GM23338 (cell line): ENCODE measurements at places on chromosomes 5 and 9. TPM values are rescaled to one million over a fixed set of nuclear protein-coding genes. Genes with fewer than 3 reads are reported as not detected.

GRCh38 chr9:120363697-120364096 is 216.3 kb downstream of the CDK5RAP2 start:
- H3K4me3 ChIP-seq, result no peak overlapping the region
- no peaks in the 10 kb centered on the region for H3K4me1 ChIP-seq
- no peak overlapping the region for H3K27ac ChIP-seq
- DNase-seq, result no peak
- no peaks in the 10 kb centered on the region for H3K27me3 ChIP-seq

Gene SLC22A5
- 1.7 and 1.9 TPM in 2 replicates for polyA plus RNA-seq

DNA sequence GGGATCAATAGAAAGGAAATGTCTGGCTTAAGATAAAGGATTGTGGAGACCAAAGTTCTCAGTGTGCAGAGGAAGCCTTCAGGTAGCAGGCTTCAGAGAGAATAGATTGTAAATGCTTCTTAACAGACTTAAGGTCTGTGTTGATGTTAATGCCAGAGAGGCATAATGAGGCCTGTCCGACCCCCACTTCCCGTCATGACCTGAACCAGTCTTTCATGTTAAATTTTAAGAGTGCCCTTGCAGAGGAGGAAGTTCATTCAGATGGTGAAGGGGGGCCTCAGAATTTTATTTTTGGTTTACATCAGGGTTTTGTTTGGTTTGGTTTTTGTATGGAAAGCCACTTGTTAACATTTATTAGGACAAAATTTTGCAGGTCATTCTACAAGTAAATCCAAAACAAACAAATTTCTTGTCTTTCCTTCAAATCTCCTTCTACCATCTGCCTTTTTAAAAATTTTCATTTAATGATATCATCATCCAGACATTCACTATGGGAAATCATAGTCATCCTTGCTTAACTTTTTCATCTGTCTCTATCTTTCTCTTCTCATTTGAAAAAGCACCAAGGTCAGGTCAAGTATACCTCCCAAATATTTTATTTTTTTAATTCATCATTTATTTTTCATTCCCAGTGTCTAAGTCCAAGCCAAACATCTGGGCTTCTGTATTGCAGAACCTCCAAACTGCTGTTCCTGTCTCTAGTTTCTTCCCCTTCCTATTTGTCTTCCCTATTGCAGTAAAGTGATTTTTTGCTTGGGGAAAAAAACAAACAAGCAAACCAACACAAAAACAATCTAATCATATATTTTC is 6.9 kb upstream of the ABCA1 start:
- DNase-seq, result no peak
- no peak overlapping the region for H3K4me3 ChIP-seq
- H3K27ac ChIP-seq, result no peak overlapping the region
- H3K36me3 ChIP-seq, result no peaks in the 10 kb centered on the region

GRCh38 chr9:100322954-100323536 is 29.7 kb downstream of the TEX10 start:
- no peak overlapping the region for H3K4me3 ChIP-seq
- H3K4me1 ChIP-seq, result no peaks in the 10 kb centered on the region
- H3K36me3 ChIP-seq, result peaks cover 49% of the 10 kb centered on the region
- H3K27ac ChIP-seq, result peak overlapping the region; percentile 16; the same call in 1 of the 2 replicates
- peak; percentile 70 for DNase-seq

DNA sequence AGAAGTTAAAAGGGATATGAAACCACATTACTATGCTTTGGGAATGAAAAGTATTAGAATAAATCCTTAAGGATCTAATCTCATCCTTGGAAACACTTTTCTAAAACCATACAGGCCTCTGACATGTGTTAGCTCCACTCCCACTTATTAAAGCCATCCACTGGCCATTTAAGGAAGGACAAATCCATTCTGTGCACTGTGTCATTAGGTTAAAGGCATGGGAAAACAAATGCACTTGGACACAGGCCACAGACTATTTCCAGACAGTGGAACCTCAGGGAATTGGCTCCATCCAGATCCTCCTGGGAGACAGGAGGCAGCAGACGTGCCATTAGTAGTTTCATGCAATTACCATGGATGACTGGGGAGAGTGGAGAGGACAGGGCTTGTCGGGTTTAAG is 454.9 kb downstream of the ENC1 start:
- H3K36me3 ChIP-seq, result no peaks in the 10 kb centered on the region
- H3K27me3 ChIP-seq, result no peaks in the 10 kb centered on the region
- no peak overlapping the region for H3K4me3 ChIP-seq
- H3K4me1 ChIP-seq, result no peaks in the 10 kb centered on the region
- no peak overlapping the region for H3K27ac ChIP-seq
- no peak for DNase-seq

- H3K4me1 ChIP-seq, result peaks cover 17% of the 10 kb centered on the region
- no peaks in the 10 kb centered on the region for H3K27me3 ChIP-seq
- no peaks in the 10 kb centered on the region for H3K36me3 ChIP-seq
- no peak overlapping the region for H3K27ac ChIP-seq
- no peak for DNase-seq
Observed at GRCh38 chr5:143055596-143056338, 285.6 kb downstream of the ARHGAP26 start.

DNA sequence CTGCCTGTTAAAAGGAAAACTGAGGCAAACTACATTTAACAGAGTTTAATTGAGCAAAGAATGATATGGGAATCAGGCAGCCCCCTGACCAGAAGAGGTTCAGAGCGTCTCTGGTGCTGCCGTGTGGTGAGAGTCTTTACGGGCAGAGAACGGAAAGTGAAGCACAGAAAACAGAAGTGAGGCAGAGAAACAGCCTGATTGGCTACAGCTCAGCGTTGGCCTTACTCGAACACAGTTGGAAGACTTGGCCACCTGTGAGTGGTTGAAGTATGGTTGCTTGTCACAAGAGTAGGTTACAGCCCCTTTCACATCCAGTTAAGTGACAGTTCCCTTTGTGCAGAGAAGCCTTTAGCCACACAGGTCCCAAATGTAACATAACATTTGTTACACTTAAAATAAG is 16.9 kb upstream of the FBP1 start:
- no peaks in the 10 kb centered on the region for H3K27me3 ChIP-seq
- no peak overlapping the region for H3K27ac ChIP-seq
- H3K4me1 ChIP-seq, result peaks cover 6% of the 10 kb centered on the region
- no peaks in the 10 kb centered on the region for H3K36me3 ChIP-seq
- peak; percentile 24 for DNase-seq
- H3K4me3 ChIP-seq, result no peak overlapping the region

GRCh38 chr5:144304688-144305087 is 134.0 kb downstream of the KCTD16 start:
- H3K36me3 ChIP-seq, result no peaks in the 10 kb centered on the region
- no peak overlapping the region for H3K4me3 ChIP-seq
- H3K27me3 ChIP-seq, result no peaks in the 10 kb centered on the region
- no peak overlapping the region for H3K27ac ChIP-seq
- DNase-seq, result no peak

- H3K4me3 ChIP-seq, result no peak overlapping the region
- no peak for DNase-seq
- peaks cover 4% of the 10 kb centered on the region; the same call in 1 of the 2 replicates for H3K4me1 ChIP-seq
- H3K27ac ChIP-seq, result no peak overlapping the region
- no peaks in the 10 kb centered on the region for H3K27me3 ChIP-seq
Observed at GRCh38 chr5:76351577-76351976, 51.5 kb upstream of the IQGAP2 start.
